Left ventricle myocardium inferior (tissue), 1 donor: ENCODE measurements at places on chromosomes 6 and 20.

DNA sequence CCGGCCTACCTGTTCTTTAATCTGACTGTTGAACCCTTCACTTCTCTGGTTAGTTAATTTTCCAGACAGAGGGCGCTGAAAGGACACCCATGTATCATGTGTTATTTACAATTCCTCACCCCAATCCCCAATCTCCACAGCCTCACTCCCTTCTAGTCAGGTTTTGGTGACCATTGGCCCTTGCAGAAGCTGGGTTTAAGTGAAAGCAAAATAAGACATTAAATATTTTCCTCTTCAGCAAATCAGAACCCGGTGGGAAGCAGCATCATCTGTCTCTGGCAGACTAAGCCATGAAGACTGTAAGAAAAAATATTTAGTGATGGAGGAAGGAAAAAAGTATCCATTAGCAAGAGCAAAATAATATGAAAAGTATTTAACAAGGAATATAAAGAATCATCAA is 9.4 kb upstream of the HLA-DQA1 start:
- no peaks in the 10 kb centered on the region for H3K36me3 ChIP-seq
- DNase-seq: peak; percentile 19
- no peak overlapping the region for H3K4me3 ChIP-seq
- no peaks in the 10 kb centered on the region for H3K4me1 ChIP-seq
- H3K27ac ChIP-seq: no peak overlapping the region

GRCh38 chr6:140586426-140587061 is 1212.1 kb upstream of the CITED2 start:
- no peaks in the 10 kb centered on the region for H3K27me3 ChIP-seq
- H3K4me3 ChIP-seq: no peak overlapping the region
- no peak overlapping the region for H3K27ac ChIP-seq
- no peaks in the 10 kb centered on the region for H3K4me1 ChIP-seq

GRCh38 chr6:68652117-68652536 is 17.0 kb downstream of the ADGRB3 start:
- H3K4me1 ChIP-seq: peaks cover 6% of the 10 kb centered on the region
- no peaks in the 10 kb centered on the region for H3K27me3 ChIP-seq
- no peaks in the 10 kb centered on the region for H3K36me3 ChIP-seq

GRCh38 chr6:165732696-165733488 is 69.9 kb upstream of the PDE10A start:
- no peaks in the 10 kb centered on the region for H3K27me3 ChIP-seq
- H3K36me3 ChIP-seq: no peaks in the 10 kb centered on the region
- no peaks in the 10 kb centered on the region for H3K4me1 ChIP-seq
- no peak overlapping the region for H3K27ac ChIP-seq
- no peak overlapping the region for H3K4me3 ChIP-seq
- no peak for DNase-seq

DNA sequence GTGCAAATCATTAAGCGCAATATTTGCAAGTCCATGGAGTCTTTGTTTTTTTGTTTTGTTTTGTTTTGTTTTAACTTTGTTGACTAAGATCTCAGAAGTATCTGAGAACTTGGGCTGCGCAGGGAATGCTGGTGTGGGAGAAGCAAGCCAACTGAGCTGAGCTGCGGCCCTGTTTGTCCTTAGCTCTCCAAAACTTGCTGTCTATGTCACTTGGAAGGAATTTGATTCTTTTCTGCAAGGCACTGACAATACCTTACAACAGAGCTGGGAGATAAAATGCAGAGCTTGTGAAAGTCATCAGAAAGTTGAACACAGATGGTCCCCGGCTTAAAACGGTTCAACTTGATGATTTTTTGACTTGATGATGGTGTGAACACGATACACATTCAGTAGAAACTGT is 5.4 kb downstream of the SLC22A23 start:
- H3K4me1 ChIP-seq: peaks cover 27% of the 10 kb centered on the region
- no peaks in the 10 kb centered on the region for H3K36me3 ChIP-seq
- no peak overlapping the region for H3K4me3 ChIP-seq
- DNase-seq: no peak
- H3K27ac ChIP-seq: no peak overlapping the region

DNA sequence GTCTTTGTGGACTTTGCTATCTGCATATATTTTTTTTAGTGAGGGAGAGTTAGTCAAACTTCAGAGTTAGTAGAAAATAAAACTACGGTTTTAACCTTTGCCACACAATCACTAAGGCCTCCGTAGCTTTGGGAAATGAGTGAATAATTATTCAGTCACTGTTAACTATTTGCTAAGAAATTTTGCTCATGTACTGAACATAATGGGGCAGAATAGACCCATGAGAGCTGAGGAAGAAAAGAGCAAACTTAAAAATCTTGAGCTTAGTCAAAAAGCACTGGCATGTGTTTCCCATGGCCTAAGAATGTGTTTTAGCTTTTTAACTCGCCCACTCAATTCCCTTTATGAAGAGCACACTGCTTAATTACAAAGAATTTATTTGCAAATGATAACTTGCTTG is 60.4 kb upstream of the SUPT3H start:
- H3K27ac ChIP-seq: no peak overlapping the region
- no peaks in the 10 kb centered on the region for H3K36me3 ChIP-seq
- H3K4me3 ChIP-seq: no peak overlapping the region
- H3K4me1 ChIP-seq: peaks cover 21% of the 10 kb centered on the region
- DNase-seq: no peak

- DNase-seq: no peak
- no peaks in the 10 kb centered on the region for H3K27me3 ChIP-seq
- H3K36me3 ChIP-seq: no peaks in the 10 kb centered on the region
- H3K27ac ChIP-seq: no peak overlapping the region
- no peak overlapping the region for H3K4me3 ChIP-seq
Observed at GRCh38 chr6:94144807-94145206, 725.4 kb upstream of the EPHA7 start.

DNA sequence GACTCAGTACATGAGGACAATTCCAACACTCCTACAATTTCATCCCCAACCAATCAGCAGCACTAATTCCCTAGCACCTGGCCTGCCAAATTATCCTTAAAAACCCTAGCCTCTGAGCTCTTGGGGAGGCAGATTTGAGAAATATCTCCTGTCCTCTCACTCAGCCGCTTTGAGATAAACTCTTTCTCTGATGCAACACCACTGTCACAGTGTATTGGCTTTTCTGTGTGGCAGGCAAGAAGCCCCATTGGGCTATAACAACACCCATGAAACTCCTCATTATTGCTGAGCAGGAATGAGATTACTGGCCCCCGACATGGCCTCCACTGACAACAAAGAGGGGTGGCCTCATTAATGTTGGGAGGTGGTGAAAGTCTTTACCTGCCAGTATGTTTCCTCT is 515.5 kb downstream of the HACE1 start:
- no peaks in the 10 kb centered on the region for H3K27me3 ChIP-seq
- H3K36me3 ChIP-seq: no peaks in the 10 kb centered on the region
- no peaks in the 10 kb centered on the region for H3K4me1 ChIP-seq
- no peak overlapping the region for H3K27ac ChIP-seq
- no peak for DNase-seq

DNA sequence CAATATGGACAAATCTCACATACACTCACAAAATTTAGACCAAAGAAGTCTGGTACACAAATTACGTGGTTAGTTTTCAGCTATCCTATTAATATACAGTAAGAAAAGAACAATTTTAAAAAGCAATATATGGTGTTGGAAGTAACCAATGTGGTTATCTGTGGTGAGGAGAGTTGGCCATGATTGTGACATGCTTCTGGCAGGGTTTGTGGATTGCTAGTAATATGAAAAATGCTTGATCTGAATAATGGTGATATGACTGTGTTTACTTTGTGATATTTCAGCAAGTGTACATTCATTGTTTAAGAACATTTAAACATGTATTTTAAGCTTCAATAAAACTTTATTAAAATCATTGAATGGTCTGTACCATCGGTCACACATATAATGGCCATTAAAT is 99.1 kb downstream of the ADGB start:
- no peaks in the 10 kb centered on the region for H3K4me1 ChIP-seq
- H3K27ac ChIP-seq: no peak overlapping the region
- H3K27me3 ChIP-seq: peaks cover 10% of the 10 kb centered on the region
- no peak for DNase-seq

DNA sequence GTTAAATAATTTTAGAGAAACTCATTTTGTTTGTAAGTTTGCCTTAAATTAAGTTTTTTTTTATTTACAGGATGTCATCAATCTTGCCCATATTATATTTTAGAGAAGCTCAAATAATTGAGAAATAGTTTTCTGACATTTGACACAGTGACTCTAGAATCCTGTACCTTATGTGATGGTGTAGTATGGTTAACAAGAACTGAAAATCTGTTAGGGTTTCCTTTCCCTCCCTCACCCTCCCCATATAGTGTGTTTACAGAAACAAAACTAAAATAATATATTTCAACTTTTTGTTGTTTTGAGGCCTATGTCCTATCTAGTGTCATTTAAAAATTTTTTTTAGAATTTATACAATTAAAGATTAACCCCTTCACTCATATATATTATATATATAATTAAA is 91.8 kb downstream of the SESN1 start:
- no peak for DNase-seq
- peaks cover 28% of the 10 kb centered on the region for H3K36me3 ChIP-seq
- H3K4me3 ChIP-seq: peak overlapping the region; percentile 28
- peak overlapping the region; percentile 97 for H3K27ac ChIP-seq
- H3K27me3 ChIP-seq: no peaks in the 10 kb centered on the region
- H3K4me1 ChIP-seq: peaks cover 100% of the 10 kb centered on the region

DNA sequence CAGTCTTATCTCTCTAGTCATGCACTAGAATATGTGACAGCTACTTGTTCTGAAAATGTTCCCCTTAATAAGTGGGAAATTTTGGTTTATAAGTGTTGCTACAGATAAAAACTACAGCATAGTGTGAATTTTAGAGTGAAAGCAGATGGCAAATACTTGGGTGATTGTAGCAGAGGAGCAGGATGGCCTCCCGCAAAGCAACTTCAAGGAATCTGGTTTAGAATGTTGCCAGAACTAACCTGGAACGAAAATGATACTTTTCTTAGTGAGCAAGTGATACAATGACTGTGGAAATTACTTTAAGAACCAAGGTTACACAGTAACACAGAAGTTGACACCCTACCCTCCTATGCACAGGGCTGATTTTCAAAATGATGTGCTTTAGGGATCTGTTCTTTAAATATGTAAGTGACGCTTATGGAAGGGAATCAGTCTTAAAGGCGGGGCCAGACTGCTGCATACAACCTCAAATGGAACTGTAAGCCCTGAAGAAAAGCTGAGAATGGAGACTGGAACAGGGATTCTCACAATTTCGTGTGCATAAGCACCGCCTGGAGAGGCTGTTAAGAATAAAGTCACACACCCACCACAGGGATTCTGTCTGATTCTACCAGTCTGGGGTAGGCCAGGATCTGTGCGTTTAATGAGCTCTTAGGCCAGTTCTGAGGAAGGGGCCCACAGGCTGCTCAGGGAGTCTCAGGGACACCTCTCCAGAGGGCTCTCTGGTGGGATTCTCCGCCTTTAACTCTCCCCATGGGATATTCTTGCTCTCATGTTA is 97.9 kb downstream of the FYN start:
- H3K27me3 ChIP-seq: no peaks in the 10 kb centered on the region
- peaks cover 75% of the 10 kb centered on the region for H3K4me1 ChIP-seq

DNA sequence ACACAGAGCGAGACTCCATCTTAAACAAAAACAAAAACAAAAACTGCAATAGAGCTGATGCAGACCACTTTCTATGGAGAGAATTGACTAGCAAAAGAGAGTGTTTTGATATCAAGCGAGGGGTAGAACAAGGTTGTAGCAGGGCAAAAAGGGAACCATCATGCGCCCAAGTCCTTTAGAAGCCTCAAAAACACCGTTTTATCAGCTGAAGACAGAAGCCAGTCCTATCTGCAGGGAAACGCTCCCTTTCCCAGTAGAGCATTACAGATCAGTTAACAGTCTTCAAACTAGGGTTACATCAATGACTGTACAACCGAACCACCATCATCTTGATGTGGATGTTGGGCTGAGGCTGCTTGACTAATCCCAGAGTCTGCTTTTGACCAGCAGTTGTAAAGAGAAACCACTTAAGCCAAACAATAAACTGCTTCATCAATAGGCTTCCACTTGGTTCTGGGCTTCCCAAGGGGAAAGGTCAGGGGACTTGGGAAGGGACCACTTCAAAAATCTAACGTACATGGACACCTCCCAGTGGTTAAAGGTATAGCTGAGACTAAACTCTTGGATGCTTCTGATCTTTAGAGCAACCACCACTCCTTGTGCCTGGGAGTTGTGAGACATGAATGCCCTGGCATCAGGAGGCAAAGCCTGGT is 59.6 kb upstream of the SPDEF start:
- H3K27me3 ChIP-seq: no peaks in the 10 kb centered on the region
- peaks cover 25% of the 10 kb centered on the region for H3K4me1 ChIP-seq
- no peak overlapping the region for H3K27ac ChIP-seq
- DNase-seq: no peak
- no peak overlapping the region for H3K4me3 ChIP-seq

DNA sequence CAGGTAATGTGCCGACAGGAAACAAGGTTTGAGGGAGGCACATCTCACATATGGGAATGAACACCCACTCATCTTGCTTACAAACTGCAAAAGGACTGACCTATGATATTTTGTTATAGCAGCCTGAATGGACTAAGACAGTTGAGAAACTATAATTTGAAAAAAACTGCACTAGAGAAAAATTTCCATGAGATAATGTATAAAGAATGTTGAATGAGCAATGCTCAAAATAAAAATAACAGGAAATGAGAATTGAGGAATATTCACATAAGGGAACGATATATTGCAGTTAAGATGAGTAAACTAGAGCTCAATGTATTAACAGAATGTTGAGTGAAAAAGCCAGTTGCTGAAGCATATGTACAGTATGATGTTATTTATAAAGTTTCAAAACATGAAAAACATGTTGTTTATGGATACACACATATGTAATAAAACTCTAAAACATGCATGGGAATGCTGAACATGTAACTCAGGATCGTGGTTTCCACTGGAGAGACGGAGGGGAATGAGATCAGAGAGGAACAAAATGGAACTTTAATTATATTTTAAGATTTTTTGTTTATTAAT is 6.3 kb upstream of the TBC1D22B start:
- no peaks in the 10 kb centered on the region for H3K27me3 ChIP-seq
- H3K27ac ChIP-seq: no peak overlapping the region
- H3K4me3 ChIP-seq: no peak overlapping the region
- no peaks in the 10 kb centered on the region for H3K4me1 ChIP-seq

- DNase-seq: no peak
- no peaks in the 10 kb centered on the region for H3K36me3 ChIP-seq
- H3K27me3 ChIP-seq: no peaks in the 10 kb centered on the region
- H3K4me3 ChIP-seq: no peak overlapping the region
Observed at GRCh38 chr6:12909833-12910232, 193.3 kb downstream of the PHACTR1 start.
